ENCODE measurements at places on chromosomes 4 and X.

GRCh38 chr4:42167709-42168108, 15.3 kb upstream of the BEND4 start:
- no peak for DNase-seq

DNA sequence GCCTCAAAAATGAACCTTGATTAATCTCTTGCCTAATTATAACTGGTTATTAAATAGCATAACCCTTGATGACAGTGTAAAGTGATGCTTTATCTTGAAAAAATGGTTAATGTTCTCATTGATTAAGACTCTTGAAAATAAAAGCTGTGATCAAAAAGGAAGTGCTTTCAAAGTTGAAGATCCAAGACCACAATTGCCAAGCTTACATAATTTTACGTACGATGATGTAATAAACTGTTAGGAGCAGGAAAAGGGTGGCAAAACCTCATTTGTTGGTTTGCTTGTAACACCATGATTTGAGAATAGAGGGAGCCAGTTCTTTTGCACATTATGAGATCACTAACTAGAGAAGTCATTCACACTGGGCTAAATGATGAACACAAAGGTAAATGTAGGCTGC, 322.2 kb downstream of the ADGRL3 start:
- no peak for DNase-seq

- no peak for DNase-seq
Observed at GRCh38 chr4:170001745-170002267, 24.4 kb downstream of the MFAP3L start.

DNA sequence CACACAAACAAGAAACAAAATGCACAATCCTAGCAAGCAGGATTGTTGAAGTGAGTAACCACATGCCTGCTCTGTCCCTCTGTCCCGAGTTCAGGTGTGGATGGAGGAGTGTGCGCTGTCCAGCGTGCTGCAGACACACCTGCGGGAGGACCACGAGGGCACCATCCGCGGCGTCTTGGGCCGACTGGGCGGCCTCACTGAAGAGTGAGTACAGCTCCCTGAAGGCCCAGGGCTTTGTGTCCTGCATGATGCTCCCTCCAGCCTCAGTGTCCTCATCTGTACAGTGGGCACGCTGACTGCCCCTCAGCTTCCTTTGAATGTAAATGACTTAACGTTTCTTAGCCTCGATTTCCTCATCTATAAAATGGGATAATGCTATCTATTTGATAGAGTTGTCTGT, 82.5 kb downstream of the EVC start:
- DNase-seq: no peak

DNA sequence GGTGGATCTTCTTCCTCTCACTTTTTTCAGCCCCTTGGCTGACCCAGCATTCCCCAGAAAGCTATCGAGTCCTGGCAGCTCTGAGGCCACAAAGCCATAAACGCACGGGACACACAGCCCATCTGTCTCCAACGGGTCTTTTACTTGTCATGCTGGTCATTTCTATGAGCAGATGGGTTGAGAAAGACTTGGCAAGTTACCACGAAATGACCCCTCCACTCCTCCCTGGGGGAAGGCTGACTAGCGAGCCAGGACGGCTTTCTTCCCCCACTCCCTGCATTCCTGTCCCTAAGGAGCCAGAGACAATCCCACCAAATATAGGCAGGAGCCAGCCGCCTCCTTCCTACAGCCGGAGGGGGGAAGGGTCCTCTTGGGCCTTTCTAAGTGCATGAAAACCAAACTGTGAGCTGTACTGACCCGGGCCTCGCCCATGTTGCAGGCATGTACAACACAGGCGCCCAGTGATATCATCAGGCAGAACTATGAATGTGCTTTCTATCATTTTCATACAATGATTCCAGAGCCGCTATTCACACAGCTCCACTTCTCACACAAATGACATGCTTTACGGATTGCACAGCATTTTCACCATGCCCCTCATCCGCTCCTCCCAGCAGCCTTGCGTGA, 28.6 kb downstream of the AFAP1 start:
- no peak for DNase-seq

- DNase-seq: no peak
Observed at GRCh38 chrX:101191217-101191750, 28.3 kb upstream of the DRP2 start.

DNA sequence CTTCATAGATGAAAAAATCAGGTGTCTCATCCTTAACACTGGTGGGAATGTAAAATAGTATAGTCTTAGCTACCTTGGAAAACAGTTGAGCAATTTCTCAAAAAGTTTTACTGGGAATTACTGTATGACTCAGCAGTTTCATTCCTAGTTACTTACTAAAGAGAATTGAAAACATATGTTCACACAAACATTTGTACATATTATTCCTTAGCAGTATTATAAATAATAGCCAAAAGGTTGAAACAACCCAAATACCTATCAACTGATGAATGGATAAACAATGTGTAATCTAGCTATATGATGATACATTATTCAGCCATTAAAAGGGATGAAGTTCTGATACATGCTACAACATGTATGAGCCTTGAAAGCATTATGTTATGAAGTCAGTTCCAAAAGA, 41.7 kb downstream of the RBM46 start:
- no peak for DNase-seq

DNA sequence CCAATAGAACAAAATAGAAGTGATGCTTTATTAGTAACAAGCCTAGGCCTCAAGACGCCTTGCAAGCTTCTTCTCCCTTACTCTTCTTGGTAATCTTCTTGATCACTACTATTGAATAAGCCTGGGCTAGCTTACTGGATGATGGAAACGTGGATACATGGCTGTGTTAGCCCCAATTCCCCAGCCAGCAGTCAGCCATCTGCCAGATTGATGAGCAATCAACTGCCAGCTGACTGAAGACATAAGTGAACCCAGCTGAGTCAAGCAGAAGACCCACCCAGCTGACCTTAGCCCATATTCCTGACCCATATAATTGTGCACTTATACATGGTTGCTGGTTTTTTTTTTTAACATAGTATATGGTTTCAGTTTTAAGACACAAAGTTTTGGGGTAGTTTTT, 130.4 kb downstream of the DHX15 start:
- DNase-seq: no peak

DNA sequence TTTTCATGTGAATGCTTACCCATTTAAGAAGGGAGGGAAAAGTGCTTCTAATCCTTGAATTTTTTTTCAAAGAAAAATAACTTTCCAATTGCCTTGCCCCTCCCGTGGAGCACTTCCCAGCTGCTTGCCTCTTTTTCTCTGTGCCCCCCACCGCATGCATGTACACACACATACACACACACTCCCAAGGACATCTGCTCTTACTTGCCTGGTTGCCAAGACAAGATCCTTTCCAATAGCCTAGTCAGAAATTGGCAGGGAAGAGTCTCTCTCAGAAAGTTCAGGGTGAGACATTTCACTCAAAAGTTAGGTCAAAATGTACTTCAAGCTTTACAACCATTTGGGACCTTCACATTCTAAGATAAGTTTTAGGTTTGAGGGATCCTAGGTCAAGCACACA, 10.9 kb downstream of the HHIP start:
- DNase-seq: no peak

DNA sequence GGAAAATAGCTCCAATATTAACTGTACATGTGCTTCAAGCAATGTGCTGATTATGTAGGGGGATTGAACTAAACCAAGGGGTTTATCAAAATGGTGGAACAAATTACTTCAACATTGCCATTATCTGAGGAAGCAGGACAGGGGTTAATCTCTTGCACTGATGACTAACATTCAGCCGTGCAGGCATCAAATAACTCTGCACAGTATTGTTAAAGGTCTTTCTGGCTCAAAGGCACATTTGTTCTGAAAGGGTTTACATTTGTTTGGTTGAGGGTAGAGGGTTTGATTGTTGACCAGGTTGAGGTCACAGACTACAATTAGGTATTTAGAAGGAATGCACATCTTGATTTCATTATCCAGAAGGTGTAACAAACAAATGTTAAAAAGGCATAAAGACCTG, 32.2 kb upstream of the CCSER1 start:
- no peak for DNase-seq

GRCh38 chr4:104677116-104677515, 182.4 kb upstream of the CXXC4 start:
- no peak for DNase-seq

GRCh38 chr4:149120331-149121022, 678.3 kb upstream of the NR3C2 start:
- DNase-seq: no peak

- DNase-seq: no peak
Observed at GRCh38 chr4:15234856-15235126, 193.0 kb upstream of the C1QTNF7 start.

DNA sequence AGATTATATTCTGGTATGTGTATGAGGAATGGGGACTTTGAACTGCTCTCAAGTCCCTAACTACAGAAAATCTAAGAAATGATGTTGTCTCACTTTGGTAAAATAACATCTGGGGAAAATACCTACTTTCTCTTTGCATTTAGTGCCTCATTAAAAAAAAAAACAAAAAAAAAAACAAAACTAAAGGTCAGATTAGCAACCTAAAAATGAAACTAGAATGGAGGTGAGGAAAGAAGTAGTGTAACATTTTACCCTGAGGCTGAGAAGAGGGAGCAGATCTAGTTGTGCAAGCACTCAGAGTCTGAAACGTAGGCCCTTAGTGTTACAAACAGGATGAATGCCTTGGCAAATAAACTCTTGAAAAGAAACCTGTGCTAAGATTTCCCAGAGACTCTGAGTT, 56.0 kb downstream of the VGLL1 start:
- DNase-seq: no peak

DNA sequence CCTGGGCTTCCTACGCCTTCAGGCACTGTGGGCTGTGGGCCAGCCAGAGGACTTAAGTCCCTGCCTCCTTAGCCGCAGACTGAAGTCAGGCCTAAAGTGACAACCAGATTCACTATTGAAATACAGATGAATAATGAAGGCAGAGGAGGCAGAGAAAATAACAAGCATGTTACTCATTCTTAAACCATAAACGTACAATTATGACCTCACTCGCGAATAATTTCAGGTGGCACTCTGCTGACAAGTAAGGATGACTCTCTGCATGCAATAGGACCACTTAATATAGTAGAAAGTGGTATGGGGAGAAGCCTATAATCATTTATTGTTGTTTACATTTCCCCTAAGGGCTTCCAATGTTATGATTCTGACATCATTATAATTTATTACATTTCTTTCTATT, 409.2 kb upstream of the FGF13 start:
- no peak for DNase-seq

- no peak for DNase-seq
Observed at GRCh38 chr4:2497324-2497723, 28.4 kb downstream of the RNF4 start.

DNA sequence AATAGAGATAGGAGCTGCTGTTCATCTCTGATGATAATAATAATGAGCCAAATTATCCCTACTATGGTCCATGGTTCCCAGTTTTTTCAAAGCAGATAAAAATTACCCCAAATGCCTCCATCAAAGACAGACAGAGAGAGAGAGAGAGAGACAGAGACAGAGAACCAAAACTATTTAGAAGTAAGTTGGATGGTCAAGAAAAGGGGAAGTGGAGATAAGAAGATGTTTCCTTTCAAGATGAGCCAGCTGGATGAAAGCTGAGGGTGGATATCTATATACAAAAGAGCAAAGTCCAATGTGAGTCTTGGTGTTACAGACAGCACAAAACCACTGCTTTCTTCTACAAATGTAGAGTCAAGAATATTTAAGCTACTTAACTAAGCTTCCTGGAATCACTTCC, 173.9 kb downstream of the GRIA3 start:
- no peak for DNase-seq

DNA sequence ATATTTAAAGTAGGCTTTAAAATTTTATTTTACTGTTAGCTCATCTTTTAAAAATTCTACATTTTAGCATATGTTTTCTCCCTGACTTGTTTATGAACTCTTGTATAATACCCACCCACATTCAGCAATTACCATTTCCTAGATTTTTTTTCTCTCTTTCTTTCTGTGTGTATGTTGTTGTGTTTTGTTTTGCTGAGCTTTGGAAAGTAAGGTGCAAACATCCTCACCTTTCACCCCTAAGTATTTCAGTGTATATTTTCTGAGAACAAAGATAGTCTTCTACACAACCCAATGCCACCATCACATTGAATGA, 18.8 kb downstream of the GRPR start:
- DNase-seq: no peak

DNA sequence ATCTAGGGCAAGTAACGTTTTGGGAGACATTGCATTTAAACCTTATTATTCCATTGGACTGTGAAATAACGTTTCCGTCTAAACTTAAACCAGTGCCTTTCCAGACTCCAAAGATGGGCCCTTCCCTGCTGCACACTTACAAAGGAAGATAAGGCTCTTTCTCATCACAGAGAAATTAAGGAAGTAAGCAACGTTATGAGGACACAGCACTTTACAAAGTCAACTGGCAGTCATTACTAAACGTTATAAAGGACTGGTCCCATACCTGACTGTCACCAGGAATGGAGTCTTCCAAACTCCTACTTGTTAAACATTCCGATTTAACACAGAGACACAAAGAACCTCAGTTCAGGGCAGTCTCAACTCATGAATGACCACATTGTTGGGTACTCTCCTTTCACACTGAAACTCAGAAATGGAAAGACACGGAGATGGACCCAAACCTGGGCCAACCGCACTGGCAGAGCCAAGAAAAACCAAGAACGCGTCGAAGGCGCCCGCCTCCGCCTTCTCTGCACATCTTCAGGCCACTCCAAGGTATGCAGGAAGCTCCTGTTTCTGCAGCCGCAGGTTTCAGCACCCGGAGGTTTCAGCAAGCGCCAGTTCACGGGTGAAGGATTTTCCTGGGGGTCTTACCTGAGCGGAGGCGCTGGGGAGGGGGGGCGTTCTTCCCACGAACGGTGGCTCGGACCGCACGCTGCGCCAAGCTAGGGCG, 670 bp downstream of the PAPSS1 start:
- no peak for DNase-seq

DNA sequence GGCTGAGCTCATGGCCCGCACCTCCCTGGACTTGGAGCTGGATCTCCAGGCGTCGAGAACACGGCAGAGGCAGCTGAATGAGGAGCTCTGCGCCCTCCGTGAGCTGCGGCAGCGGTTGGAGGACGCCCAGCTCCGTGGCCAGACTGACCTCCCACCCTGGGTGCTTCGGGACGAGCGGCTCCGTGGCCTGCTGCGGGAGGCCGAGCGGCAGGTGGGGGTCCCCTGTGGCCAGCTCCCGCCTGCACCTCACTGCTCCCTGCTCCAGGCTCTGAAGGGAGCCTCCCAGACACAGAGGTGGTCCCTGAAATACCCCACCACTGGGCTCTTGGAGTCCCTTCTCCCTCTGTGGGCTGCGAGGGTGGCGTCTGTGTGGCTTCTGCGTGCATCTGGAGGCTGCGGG, 18.0 kb upstream of the CLCN4 start:
- no peak for DNase-seq

GRCh38 chrX:56833626-56834025, 104.6 kb downstream of the NBDY start:
- DNase-seq: no peak

GRCh38 chr4:60743654-60744053, 456.5 kb upstream of the ADGRL3 start:
- no peak for DNase-seq

DNA sequence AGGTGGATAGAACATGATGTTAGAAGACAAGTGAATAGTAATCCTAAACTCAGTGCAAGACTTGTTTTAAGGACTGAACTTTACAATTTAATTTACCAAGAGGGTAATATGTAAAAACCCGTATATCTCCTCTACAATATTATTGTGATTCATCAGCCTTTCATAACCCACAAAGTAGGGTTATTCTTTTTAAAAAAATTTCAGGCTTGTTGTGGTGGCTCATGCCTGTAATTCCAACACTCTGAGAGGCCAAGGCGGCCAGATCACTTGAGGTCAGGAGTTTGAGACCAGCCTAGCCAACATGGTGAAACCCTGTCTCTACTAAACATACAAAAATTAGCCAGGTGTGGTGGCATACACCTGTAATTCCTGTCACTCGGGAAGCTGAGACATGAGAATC, 7.2 kb downstream of the IBSP start:
- no peak for DNase-seq

GRCh38 chr4:185548587-185548986, 13.3 kb upstream of the PDLIM3 start:
- DNase-seq: no peak

All from effector CD4-positive, alpha-beta T cell (primary cell).